Panc1 (cell line): ENCODE measurements at places on chromosomes 5 and 9. TPM values are rescaled to one million over a fixed set of nuclear protein-coding genes. Genes with fewer than 3 reads are reported as not detected.
A peak's percentile ranks its signal among the peaks of the same experiment; 100 is the strongest.

TAF11L5 gene
- not detected for total RNA-seq

GRCh38 chr5:34007201-34007620 is 639 bp downstream of the AMACR start:
- DNase-seq, result no peak
- H3K27ac ChIP-seq, result peak overlapping the region; percentile 99
- peak overlapping the region; percentile 79 for H3K4me3 ChIP-seq
- H3K4me1 ChIP-seq, result peaks cover 8% of the 10 kb centered on the region
- no peaks in the 10 kb centered on the region for H3K27me3 ChIP-seq

NR5A1 gene
- 2.5 TPM for total RNA-seq

GRCh38 chr9:36191686-36192085 is 965 bp downstream of the CLTA start:
- peak overlapping the region; percentile 99 for H3K27ac ChIP-seq
- H3K36me3 ChIP-seq, result peaks cover 8% of the 10 kb centered on the region

GRCh38 chr9:116134975-116135374 is 18.6 kb upstream of the PAPPA start:
- no peaks in the 10 kb centered on the region for H3K36me3 ChIP-seq
- no peaks in the 10 kb centered on the region for H3K27me3 ChIP-seq
- H3K27ac ChIP-seq, result no peak overlapping the region

VCAN gene
- 0.72 TPM for total RNA-seq

DNA sequence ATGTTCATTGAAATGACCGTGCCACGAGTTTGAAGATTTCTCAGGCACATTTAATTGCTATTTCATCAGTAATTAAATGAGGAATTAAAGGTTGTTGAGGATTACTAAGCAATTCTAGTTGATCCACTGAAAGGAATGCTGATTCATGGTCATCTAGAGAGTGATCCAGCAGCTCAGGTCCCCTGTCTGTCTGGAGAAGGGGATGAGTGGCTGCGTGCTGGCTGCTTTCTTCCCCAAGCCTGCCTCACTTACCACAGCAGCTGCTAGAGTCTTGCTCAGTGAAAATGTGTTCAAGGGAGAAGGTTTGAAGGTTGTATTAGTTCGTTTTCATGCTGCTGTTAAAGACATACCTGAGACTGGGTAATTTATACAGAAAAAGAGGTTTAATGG is 7.8 kb upstream of the TGFBI start:
- H3K27ac ChIP-seq, result no peak overlapping the region
- DNase-seq, result no peak
- no peaks in the 10 kb centered on the region for H3K36me3 ChIP-seq
- no peaks in the 10 kb centered on the region for H3K27me3 ChIP-seq
- H3K4me1 ChIP-seq, result no peaks in the 10 kb centered on the region; the same call in 1 of the 2 replicates
